ENCODE measurements at places on chromosomes 3 and 15.
A peak's percentile ranks its signal among the peaks of the same experiment; 100 is the strongest.

DNA sequence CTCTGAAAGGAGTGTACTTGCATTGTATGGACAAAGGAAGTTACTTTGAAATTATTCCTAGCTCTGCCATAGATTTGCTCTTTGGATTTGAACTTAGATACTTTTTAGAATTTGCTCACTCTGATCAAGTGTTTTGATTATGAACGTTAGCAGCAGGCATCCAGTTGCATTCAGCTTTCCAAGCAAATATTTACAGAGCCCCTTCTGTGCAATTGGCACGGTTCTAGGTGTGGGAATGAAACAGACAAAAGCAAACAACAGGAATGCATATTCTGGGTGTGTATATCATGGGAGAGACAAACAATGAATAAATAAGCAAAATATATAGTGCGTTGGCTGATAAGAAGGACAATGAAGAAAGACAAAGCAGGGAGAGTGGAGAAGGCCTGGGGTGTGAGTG lies 125.5 kb upstream of the ADAMTS9 start:
- DNase-seq, result no peak

DNA sequence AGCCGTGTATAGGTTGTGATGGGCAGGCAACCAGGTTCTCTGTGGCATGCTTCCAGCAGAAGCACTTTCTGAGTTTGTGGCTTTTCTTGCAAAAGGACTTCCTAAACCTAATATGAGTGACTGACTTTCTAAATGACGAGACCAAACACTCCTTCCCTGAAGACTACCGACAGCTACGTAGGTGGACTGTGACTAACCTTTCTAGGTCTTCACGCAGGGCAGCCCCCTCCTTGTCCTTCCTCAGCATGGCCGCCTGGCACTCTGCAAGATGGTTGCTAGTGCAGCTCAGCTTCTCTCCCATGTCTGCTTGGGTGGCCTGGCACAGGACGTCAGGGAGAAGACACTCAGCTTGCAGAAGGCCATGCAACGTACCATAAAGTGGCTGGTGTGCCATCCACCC lies 20.9 kb downstream of the CXCR6 start:
- DNase-seq, result no peak

DNA sequence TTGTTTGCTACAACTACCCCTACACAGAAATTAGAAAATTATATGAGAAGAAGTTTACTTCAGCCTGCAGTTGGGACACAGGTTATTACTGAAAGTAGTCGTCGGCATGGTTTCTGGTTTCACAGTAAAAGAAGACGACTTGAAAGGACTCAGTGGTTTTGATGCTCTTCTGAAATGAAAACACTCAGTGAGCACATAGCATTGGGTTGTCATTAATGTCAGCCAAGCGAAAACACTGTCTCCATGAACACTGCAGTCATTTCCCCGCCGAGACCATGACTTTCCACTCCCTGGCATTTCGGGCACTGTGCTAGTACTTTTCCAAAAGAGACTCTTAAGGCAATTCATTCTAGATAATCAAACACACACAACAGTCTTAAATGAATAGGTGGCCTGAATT lies 69.2 kb upstream of the ICE2 start:
- no peak for DNase-seq

GRCh38 chr3:47722859-47723258 lies 58.8 kb downstream of the SMARCC1 start:
- DNase-seq, result no peak

DNA sequence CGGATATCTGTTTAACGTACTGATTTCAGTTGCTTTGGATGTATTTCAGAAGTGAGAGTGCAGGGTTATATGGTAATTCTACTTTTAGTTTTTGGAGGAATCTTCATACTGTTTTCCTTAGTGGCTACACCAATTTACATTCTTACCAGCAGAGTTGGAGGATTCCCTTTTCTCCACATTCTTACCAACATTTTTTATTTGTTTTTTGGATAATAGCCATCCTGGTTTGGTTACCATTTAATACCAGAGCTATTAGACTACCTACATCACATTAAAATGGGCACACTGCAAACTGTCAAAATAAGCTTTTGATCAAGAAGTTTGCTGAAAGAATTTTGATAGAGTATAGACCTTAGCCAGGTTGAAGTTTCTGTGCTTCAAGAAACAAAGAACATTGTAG lies 217.2 kb upstream of the CFAP20DC start:
- no peak for DNase-seq

DNA sequence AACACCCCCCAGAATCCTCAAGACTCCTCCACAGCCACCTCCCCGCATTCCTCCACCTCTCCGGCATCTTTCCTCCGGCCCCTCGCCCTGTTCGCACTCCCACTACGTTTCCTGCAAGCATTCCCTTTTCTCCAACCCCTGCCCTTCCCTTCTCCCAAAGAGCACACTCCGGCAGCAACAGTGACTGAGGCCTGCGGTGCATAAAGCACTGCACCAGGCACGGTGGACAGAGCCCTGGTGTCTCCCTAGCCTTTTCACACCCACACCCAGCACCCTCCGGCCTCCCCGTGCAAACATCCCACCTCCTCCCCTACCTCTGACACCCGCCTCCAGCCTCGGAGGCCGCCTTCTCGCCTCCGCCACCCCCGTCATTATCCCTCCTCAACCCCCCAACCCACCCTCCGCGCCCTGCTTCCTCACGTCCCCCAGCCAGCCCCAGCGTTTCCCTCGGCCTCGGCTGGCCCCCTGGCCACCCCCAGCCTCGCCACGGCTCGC lies 577 bp downstream of the ZNF148 start:
- peak; percentile 83 for DNase-seq

DNA sequence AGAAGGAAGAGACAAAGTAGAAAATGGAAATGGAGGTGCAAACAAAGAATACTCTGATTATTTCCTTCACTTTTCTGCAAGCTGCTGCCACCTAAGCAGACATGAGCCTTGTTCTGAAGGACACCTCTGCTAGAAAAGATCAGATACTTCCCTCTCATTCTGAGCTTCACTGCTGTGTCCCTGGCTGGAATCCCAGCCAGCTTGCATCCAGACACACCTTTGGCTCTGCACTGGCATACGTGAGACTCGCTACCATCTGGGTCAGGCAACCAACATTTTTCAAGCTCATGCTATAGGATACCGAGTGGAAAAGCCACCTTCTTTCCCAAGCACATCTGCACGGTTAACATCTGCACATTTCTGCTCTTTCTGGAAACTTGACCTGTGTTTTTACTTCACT lies 166.7 kb upstream of the SUCLG2 start:
- DNase-seq, result no peak

DNA sequence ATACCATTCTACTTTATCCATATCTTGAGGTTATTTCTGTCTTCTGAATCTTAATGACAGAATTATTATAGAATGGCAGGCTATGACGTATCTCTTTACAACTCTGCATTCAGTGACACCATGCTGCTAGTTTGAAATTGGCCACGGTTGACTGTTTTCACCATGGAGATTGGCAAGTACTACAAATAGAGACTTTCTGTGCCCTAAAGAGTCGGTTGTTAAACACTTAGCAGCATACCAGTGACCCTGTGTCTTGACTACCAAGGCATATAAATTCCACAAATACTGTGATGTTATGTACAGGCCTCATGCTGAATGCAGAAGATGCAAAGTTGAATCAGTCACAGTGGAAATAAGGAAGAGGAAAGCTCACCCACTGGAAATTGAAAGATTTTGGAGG lies 67.0 kb upstream of the CADPS start:
- no peak for DNase-seq

GRCh38 chr3:60366486-60366885 lies 884.8 kb downstream of the FHIT start:
- no peak for DNase-seq

GRCh38 chr15:69031013-69032001 lies 16.8 kb downstream of the NOX5 start:
- peak; percentile 91 for DNase-seq

GRCh38 chr15:83209333-83209732 lies 1.7 kb upstream of the HDGFL3 start:
- peak; percentile 55 for DNase-seq

DNA sequence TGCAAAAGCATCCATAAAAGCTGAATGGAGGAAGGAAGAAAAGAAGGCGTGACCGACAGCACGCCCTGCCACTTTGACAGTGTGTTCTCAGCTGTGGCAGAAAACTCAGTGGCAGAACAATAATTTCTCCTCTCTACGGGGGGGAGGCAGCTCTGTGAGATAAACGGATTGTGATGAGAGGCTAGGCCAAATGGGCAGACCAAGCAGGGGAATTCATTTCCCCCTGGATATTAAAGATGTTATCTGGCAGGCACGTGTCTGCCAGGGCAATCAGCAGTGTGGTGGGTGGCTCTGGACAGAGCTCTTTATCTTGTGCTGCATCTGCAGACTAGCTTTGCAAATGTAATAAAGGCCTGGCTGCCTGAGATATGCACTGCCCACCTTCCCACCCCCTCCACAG lies 1.9 kb upstream of the RMDN3 start:
- DNase-seq, result no peak

GRCh38 chr3:96700322-96701315 lies 113.8 kb upstream of the EPHA6 start:
- DNase-seq, result peak; percentile 76

DNA sequence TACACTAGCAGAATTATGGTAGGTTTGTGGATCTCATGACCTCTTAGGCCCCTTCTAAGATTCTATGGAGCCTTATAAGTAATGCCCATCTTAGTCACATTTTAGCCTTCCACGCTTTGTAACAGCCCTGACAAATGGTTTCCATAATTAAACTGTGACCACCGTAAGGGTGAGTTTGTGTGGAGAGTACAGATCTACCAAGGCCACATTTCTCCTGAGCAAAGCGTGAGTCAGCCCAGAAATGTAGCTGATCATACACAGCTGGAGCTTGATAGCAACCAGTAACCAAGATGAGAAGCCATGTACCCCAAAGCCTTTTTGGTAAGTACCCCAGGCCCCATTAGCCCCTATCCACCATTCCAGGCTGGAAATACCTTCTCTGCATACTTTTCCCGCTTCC lies 31.7 kb downstream of the CHAC1 start:
- DNase-seq, result no peak

- DNase-seq, result no peak
Measured at GRCh38 chr15:67105065-67105951, 39.9 kb downstream of the SMAD3 start.

GRCh38 chr3:162538491-162538890 lies 1041.9 kb downstream of the OTOL1 start:
- DNase-seq, result no peak

DNA sequence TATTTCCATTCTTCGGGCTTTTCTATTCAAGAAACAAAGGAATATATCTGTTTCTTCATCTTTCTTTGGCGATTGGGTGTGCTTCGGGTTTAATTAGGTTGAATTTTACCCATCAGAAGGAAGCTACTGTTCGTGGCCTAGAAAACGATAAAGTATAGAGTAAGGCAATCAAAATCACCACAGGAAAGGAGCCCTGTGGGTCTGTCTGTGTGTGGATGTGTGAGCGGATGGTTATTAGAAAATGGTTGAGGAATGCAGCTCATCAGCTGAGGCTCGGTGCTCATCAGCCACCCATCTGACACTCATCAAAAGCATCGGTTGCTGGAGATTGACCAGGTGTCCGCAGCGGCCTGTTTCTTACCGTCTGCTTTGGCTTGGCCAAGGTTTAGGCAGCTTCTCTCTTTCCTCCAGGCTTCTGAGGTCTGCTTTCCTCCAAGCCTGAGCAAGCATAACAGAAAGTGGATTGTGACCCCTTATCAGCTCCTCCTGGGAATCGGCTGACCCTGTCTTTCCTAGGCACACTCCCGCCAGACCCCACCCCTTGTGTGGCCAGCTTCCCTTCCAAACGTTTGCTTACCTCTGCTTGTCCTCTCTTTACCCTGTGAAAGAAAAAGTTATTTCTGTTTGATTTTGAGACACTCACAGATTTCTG lies 17.6 kb upstream of the ISLR start:
- DNase-seq, result no peak

GRCh38 chr3:147298511-147298982 lies 107.8 kb downstream of the ZIC4 start:
- peak; percentile 57 for DNase-seq

- peak; percentile 43 for DNase-seq
Measured at GRCh38 chr3:67593761-67594234, 60.6 kb downstream of the SUCLG2 start.

DNA sequence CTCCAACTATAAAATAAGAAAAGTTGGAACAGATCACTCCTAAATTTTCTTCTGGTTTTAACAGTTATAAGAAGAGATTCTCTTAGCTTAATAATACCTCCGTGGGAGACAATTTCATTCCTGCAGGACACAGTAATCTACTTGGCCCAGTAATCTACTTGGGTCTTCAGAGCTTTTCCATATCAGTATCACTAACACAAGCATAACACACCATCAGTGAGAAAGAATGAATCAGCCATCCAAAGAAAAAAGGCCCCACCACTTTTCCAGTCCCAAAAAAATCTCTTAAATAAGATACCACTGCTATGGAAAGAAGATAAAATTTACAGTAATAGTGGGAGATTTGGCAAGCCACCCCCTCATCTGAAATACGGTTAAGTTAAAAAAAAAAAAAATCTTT lies 20.2 kb downstream of the SIN3A start:
- no peak for DNase-seq

GRCh38 chr3:171122240-171122639 lies 95.7 kb upstream of the SLC2A2 start:
- DNase-seq, result no peak
